ENCODE measurements at places on chromosomes 13 and 19.

- peak; percentile 87 for DNase-seq
Observed at GRCh38 chr19:43983912-43984686, at the start of gene ZNF155. Gene ZNF155, plus strand, starts transcription at chr19:43984188. Its CDS starts 4,356 bp downstream, at chr19:43988544.

DNA sequence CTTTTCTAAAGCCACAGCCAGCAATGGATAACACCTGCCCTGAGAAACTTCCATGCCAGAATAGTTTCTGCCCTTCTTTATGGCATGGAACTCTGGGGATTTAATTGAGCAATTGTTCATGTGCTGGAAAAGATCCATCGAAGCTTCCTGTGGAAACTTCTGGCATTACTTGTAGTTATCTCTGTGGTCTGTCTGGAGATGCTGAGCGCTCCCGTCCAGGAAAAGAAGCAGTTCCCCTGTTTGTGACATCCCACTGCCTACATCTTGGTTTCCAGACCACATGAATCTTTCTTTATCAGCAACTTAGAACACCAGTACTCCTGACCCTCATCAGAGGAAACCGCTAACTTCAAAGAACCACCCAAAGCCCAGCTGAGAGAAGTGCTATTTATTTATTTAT, 24.6 kb downstream of the FLT1 start:
- DNase-seq: no peak

- DNase-seq: no peak
Observed at GRCh38 chr13:98835156-98835555, 82.7 kb upstream of the SLC15A1 start.

DNA sequence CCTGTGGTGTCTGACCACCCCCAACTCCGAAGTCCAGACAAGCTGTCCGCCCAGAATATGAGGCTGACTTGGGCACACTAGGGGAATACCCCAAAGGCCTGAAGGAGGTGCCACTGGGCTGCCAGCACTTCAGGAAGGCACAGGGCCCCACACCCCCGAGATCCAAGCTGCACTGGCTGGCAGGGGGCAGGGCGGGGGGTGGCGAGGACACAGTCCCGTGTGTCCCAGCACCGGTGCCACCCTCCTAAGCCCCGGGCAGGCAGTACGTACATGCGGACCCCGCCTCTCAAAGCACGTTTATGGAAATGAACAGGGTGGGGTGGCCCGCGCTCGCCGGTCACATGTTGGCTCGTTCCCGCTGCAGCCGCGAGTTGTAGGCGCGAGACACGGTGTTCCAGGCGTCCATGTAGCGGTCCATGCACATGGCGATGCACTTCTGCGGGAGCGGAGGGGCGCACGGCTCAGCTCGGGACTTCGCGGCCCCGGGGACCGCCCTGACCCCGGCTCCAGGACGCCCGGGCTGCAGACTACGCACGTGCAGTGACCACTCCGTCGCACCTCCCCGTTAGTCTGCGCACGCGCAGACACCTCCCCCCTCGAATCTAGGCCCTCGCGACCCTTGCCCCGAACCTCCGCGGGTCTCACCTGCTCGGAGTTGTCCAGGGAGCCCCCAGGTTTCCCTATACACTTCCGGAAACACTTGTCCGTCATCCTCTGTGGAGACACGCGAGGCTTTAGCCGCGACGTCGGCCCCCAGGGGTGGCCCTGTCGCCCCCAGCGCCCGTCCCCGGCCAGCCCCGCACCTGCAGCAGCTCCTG, 566 bp downstream of the TIMM13 start:
- DNase-seq: peak; percentile 25

- no peak for DNase-seq
Observed at GRCh38 chr19:5676105-5676771, 4.1 kb downstream of the MICOS13 start.

Measured in stimulated activated effector memory CD8-positive, alpha-beta T cell treated with anti-CD3 and anti-CD28 coated beads, Interleukin-12 subunit alpha, Interleukin-12 subunit beta, amount 100 ng/mL, for 72 hours (primary cell).